Omental fat pad (tissue), 4 donors: ENCODE measurements at places on chromosomes 3 and 15.

DNA sequence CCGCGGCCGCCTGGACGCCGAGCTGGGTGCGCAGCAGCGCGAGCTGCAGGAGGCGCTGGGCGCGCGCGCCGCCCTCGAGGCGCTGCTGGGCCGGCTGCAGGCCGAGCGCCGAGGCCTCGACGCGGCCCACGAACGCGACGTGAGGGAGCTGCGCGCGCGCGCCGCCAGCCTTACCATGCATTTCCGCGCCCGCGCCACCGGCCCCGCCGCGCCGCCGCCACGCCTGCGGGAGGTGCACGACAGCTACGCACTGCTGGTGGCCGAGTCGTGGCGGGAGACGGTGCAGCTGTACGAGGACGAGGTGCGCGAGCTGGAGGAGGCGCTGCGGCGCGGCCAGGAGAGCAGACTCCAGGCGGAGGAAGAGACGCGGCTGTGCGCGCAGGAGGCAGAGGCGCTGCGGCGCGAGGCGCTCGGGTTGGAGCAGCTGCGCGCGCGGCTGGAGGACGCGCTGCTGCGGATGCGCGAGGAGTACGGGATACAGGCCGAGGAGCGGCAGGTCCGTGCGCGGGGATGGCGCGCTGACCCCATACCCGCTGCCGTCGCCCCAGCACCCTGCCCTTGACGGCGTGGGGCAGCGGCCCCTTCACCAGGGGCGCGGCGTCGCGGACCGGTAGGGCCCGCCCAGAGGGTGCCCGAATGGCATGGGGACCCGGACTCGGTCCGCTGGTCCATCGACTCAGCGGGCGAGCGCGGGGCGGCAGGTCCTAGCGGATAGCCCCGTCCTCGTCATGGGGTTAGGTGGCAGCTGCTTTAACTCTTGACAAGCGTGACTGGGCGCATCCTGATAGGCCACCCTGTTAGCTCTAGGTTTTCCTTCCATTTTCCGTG, 848 bp downstream of the SYNM start:
- no peak for DNase-seq

DNA sequence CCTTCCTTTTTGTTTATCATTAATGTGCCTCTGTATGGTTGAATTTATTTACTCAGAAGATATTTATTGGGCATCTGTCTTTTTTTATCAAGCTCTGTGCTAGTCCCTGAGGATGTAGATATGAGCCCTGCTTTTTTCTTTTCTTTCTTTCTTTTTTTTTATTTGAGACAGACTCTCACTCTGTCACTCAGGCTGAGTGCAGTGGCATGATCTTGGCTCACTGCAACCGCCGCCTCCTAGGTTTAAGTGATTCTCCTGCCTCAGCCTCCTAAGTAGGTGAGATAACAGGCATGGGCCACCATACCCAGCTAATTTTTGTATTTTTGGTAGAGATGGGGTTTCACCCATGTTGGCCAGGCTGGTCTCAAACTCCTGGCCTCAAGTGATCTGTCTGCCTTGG, 58.5 kb downstream of the MBNL1 start:
- no peak for DNase-seq

GRCh38 chr15:92878593-92879053, 21.5 kb upstream of the CHD2 start:
- DNase-seq: no peak

GRCh38 chr3:59733041-59733809, 683.4 kb upstream of the CFAP20DC start:
- no peak for DNase-seq

- no peak for DNase-seq
Observed at GRCh38 chr3:149417174-149417573, 39.7 kb upstream of the TM4SF1 start.

DNA sequence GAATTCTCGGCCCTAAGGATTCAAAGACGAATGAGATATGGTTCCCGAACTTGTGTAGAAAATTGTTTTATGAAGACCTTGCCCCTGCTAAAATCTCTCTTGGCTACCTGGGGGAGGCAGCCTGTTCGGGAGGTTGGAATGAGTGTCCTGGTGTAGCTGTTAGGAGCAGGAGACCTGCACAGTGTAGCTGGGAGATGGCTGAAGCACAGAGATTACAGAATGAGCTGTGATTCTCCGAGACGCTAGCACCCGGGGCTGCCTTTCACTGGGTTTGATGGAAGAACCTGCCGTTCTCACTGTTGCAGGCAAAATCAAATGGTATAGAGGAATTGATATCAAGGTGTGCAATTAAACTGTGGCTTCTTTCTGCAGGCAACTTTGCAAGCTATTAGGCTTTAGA, 68.0 kb downstream of the TRAK1 start:
- DNase-seq: no peak

DNA sequence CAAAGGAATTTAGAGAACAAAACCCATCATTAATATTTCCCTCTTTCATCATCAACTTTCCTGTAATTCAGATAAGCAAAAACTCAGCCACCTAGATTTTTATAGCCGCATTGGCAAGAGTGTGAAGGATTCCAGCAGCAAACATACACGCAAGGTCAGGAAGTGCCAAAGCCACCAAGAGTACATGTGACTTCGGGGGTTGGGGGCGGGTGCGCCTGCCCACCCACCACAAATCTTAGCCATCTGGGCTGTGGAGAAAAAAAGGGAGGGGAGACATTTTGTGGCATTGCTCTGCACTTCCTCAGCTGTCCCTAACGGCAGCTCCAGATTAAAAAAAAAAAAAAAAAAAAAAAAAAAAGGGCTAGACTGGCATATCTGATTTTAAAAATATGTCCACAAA, 148.4 kb downstream of the TNIK start:
- no peak for DNase-seq

DNA sequence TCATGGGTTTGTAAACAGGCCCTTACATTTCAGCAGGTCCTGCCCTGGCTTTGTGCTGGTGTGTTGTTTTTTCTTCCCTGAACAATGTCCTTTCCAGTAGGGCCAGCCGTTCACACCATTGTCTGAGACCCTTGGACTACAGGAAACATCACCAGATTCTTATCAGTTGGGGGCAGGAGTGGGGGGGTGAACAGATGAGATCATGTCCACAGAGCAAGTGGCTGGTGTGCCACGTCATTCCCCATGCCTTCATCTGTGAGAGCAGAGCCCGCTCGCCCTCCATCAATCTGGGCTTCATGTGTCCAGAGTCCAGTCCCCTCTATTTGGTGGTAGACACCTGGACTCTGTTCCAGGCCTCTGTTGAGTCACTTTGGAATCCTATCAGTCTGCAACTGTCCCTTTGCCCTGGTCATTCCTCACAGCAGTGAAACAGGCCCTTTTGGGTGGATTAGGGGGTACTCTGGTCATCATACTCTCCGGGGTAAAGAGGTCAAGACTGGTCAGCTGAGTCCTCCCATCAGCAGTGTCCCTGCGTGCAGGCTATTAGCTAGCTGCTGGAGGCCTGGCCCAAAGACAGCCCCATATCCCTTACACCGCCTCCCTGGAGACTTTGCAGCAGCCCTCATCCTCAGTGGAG, 15.0 kb downstream of the SEMA3G start:
- DNase-seq: peak; percentile 14

GRCh38 chr3:18559331-18559842, 134.2 kb upstream of the SATB1 start:
- no peak for DNase-seq

GRCh38 chr3:120349855-120350125, 636 bp upstream of the LRRC58 start:
- no peak for DNase-seq

GRCh38 chr3:45120359-45121158, 25.6 kb downstream of the CDCP1 start:
- DNase-seq: no peak

GRCh38 chr15:94125156-94125555, 106.2 kb upstream of the MCTP2 start:
- DNase-seq: no peak

DNA sequence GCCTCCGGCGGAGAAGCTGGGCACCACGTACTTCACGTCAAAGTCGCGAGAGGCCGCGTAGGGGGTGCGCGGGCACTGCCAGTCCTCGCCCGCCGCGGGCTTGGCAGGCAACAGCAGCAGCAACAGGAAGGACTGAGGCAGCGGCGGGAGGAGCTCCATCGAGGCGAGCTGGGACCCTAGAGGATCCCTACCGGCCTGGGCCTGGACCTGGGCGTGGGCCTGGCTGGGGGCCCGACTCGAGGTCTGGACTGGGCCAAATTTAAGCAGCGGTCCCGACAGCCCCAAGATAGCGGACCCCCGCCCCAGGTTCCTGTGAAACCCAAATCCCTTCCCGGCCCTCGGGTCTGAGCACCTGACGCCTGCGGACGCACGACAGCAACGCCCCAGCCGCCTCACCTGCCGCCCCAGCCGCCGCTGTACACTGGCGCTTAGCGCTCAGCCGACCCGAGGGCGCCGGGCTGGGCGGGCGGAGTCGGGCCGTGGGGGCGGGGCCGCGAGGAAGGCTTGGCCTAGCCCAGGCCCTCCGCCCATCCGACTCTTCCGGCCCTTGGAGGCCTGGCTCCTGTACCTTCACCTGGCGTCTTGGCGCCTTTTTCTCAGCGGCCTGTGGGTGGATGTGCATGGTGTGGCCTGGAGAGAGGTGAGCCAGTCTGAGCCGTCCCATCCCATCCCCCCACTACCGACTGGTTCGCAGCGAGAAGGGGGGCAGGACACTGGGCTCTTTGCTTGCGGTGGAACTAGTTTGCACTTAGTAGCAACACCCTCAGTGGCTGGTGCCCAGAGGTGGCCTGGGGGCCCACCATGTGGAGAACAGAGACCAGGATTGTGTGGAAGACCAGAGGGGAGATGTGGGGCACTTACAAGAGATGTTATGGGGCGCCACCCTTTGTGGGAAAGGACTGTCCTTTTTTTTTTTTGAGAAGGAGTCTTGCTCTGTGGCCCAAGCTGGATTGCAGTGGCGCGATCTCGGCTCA, at the start of gene MST1R:
Gene MST1R, minus strand, starts transcription at position 423 of the 974 bp plus-strand sequence. Its CDS starts 264 bp downstream, at position 159.
- DNase-seq: peak; percentile 33

DNA sequence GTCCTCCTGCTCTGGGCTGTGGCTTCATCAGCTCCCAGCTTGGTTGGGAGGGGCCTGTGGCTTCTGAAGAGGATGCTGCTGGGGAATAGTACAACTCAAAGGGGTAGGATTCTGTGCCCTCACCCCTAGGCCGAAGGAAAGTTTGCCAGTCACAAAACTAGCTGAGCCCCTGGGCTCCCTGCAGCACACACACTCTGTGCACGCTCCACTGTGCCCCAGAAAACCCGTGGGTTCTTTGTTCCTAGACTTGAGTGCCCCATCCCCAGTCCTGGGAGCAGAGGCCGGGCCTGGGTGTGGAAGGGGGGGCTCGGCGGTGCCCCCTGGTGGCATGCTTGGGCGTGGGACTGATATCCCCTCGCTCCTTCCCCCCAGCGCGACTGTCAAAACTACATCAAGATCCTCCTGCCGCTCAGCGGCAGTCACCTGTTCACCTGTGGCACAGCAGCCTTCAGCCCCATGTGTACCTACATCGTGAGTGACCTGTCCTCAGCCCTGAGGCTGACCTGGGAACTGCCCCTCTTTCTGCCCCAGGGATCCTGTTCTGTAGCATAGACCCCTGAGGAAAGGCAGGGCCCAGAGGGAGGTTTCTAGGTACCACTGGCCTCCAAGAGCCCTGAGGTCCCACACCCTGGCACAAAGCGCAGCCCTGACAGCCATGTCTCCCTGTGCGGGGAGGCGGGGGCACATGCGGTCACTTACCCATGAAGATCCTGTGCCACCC, 14.2 kb downstream of the CIB1 start:
- peak; percentile 44 for DNase-seq

DNA sequence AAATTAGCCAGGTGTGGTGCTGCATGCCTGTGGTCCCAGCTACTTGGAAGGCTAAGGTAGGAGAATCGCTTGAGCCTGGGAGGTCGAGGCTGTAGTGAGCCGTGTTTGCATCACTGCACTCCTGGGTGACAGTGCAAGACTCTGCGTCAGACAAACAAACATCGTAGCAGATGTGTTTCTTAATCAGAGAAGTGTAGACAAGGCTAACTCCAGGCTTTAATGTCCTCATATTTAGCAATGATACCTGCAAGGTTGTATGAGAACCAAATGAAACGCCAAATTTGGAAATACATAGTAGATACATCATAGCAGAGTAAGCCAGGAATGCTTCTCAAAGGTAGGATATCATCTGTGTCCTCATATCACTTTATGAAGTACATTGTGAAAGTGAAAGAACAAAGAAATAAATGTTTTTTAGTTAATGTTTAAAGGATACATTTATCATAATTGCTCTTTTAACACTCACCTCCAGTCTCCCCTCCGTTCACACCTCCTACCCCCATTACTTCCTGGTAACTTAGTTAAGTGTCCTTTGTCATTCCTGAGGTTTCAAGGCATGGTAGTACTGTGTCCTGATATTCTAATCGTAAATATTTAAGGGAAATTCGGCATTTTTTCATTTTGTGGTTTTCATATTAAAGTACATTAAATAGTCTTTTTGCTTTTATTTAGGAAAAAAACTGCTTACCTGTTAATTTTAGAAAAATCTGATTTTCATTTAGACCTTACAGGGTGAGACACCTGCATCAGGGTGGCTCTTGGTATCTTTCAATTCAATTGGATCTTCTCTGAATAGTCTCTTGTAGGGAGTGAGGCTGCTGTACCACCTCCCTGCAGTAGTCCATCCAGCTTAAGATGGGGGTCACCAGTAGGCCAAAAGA, 96.1 kb downstream of the OPA1 start:
- no peak for DNase-seq

DNA sequence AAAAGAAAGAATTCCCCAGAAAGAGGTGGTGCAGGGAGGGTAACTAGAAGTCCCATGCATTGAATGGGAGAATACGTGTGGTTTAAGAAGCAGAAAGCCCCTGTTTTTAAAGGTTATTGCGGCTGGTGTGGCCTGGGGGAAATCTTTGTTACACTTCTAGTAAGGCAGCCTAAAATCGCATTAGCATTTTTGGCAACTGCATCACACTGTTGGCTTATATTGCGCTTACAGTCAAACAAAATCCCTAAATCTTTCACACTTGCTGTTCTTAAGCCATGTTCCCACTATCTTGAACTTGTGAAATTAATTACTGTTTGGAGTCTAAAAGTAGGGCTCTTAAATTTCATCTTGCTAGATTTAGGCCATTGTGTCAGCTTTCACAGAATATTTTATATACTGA, 66.0 kb upstream of the GOLIM4 start:
- DNase-seq: no peak

GRCh38 chr3:110789315-110789714, 282.3 kb upstream of the NECTIN3 start:
- no peak for DNase-seq

- DNase-seq: no peak
Observed at GRCh38 chr3:172294223-172294806, 153.9 kb downstream of the GHSR start.

GRCh38 chr3:103953796-103954195, 1412.9 kb upstream of the ALCAM start:
- DNase-seq: no peak
